Stimulated activated CD4-positive, alpha-beta T cell treated with anti-CD3 and anti-CD28 coated beads, TNF-alpha, amount 100 ng/mL, for 1 hour (primary cell): ENCODE measurements at places on chromosomes 5 and 9.

- no peak for DNase-seq
Measured at GRCh38 chr5:9922719-9923118, 292.6 kb upstream of the TAS2R1 start.

- no peak for DNase-seq
Measured at GRCh38 chr9:134519375-134520070, 122.1 kb upstream of the COL5A1 start.

DNA sequence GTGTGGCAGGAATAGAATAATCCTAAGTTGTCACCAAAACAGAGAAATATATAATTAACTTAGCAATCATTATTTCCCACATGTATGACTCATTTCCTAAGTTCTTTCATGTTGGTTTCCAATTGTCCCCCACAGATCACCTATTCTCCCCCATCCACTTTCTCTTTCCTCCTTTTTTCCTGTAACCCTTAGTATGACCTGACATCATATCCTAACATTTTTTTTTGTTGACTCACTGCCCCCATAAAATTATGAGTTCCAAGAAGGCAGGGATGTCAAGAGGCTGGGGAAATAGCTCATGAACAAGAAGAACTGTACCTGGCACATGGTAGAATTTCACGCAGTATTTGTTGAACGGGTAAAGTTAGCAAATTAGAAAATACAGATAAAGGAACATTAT is 186.7 kb downstream of the DCP2 start:
- DNase-seq = no peak

- DNase-seq = no peak
Measured at GRCh38 chr5:147408980-147409379, 100.9 kb downstream of the DPYSL3 start.

DNA sequence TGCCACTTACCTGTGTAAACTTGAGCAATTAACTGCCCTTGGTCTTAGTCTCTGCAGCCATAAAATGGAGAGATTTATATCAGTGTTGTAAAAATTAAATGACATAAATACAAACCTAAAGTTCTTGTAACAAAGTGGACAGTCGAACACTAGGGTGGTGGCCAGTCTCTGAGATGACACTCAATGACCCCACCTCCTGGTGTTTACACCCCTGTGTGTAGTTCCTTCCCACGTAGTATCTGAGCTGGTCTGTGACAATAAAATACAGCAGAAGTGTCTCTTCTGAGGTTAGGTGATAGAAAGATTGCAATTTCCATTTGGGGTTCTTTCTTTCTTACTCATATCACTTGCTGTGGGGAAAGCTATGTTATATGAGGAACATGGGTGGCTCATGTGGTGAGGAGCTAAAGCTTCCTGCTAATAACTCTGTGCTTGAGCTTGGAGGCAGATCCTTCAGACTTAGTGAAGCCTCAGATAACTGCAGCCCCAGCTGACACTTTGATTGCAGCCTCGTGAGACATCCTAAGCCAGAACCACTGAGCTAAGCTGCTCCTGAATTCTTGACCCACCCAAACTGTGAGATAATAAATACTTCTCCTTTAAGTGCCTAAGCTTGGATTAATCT is 173.4 kb upstream of the CHD1 start:
- no peak for DNase-seq

DNA sequence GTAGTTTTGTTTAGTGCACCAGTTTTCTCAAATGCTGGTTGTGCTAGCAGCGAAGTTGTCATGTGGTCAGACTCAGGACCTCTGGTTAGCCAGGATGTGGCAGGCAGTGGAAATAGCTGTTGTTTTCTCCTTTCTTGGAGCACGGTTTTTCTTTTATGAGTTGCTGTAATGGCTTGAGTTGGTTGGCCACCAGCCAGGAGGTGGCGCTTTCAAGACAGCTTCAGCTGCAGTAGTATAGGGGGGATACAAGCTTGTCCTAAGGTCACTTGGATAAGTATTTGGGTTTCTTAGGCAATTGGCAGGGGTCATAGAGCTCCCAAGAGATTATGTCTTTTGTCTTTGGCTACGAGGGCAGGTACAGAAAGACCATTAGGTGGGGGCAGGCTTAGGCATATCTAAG is 274.2 kb upstream of the TARS1 start:
- DNase-seq = no peak

- DNase-seq = no peak
Measured at GRCh38 chr5:62626534-62626933, 47.9 kb downstream of the LRRC70 start.

- no peak for DNase-seq
Measured at GRCh38 chr5:53333160-53333559, 147.3 kb upstream of the FST start.

GRCh38 chr5:127290946-127291693 is 524 bp downstream of the MEGF10 start:
- DNase-seq = no peak

- DNase-seq = no peak
Measured at GRCh38 chr9:130010151-130010988, 32.6 kb downstream of the FNBP1 start.

GRCh38 chr5:82551840-82552385 is 273.8 kb upstream of the RPS23 start:
- DNase-seq = no peak

GRCh38 chr5:23353286-23353685 is 154.1 kb upstream of the PRDM9 start:
- no peak for DNase-seq

GRCh38 chr9:137545123-137545522 is 5.1 kb downstream of the PNPLA7 start:
- DNase-seq = no peak

- no peak for DNase-seq
Measured at GRCh38 chr9:33884856-33885701, 68.1 kb downstream of the UBE2R2 start.

- no peak for DNase-seq
Measured at GRCh38 chr5:24555229-24555628, 89.5 kb downstream of the CDH10 start.

GRCh38 chr9:79408200-79408599 is 163.6 kb upstream of the TLE4 start:
- no peak for DNase-seq

GRCh38 chr9:131738293-131739132 is 1.4 kb downstream of the RAPGEF1 start:
- DNase-seq = no peak

DNA sequence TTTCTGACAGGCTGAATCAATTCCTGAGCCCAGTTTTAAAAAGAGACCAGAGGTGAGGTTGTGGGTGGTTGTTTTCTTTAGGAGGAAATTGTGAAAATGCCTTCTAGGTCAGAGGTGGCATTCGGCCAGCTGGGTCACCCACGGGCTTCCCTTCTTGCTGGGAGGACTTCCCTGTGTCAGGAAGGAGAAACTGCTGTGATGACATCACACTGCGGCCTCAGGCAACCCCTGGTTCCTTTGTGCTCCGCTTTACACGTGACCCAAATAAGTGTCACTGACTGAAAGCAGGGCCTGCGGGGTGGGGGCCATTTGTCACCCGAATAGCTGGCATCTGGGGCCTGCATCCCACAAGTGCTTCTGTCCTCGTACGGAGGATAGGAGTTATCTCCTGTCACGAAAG is 39.7 kb downstream of the FABP6 start:
- no peak for DNase-seq

- no peak for DNase-seq
Measured at GRCh38 chr5:131595088-131596033, 39.7 kb downstream of the RAPGEF6 start.

DNA sequence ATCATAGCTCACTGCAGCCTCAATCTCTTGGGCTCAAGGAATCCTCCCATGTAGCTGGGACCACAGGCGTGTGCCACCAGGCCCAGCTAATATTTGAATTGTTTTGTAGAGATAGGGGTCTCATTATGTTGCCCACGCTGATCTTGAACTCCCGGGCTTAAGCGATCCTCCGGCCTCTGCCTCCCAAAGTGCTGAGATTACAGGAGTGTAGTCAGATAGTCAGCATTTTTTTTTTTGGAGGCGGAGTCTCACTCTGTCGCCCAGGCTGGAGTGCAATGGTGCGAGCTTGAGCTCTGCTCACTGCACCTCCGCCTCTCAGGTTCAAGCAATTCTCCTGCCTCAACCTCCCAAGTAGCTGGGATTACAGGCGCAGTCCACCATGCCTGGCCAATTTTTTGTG is 1.6 kb upstream of the SAR1B start:
- DNase-seq = no peak
